ENCODE measurements at places on chromosomes 6 and 20.

GRCh38 chr6:44065443-44066140 is 61.7 kb downstream of the MRPL14 start:
- no peak for DNase-seq

DNA sequence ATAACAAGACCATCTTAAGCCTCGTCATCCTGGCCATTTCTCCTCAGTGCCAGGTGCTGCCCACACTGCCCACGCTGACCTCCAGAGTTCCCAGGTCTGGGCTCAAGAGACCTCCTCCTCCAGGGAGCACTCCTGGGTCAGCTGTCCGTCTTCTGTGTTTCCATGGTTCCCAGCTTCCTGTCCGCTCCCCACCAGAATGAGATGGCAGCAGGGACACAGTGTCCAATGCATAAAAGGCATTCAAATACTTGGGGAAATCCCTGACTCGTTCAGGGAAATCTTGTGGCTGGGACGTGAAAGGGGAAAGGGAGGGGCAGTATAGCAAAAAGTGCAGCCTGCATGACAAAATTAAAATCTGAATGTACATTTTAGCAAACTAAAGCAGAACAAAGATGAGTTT is 54.3 kb downstream of the SLC23A2 start:
- DNase-seq = no peak

DNA sequence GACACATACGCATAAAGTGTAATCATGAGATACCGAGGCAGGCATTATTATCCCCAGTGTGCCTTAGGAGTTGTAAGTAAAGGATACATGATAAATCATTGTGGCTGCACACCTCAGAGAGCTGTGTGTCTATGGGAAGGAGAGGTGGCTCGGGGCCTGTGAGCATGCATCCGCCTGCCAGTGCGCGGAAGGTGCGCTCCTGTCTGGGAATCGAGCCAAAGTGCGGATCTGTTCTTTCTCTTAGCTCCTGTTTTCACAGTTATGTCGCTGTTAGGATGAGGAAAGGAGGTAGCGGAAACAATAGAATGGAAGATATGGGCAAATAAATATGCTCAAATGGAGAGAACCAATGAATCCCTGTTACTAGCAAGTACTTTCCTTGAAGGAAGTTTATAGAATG is 98.0 kb downstream of the ANKRD6 start:
- no peak for DNase-seq

- no peak for DNase-seq
Measured at GRCh38 chr6:116190550-116190949, 63.3 kb downstream of the TSPYL4 start.

GRCh38 chr6:80268865-80269730 is 162.6 kb downstream of the BCKDHB start:
- DNase-seq = no peak

DNA sequence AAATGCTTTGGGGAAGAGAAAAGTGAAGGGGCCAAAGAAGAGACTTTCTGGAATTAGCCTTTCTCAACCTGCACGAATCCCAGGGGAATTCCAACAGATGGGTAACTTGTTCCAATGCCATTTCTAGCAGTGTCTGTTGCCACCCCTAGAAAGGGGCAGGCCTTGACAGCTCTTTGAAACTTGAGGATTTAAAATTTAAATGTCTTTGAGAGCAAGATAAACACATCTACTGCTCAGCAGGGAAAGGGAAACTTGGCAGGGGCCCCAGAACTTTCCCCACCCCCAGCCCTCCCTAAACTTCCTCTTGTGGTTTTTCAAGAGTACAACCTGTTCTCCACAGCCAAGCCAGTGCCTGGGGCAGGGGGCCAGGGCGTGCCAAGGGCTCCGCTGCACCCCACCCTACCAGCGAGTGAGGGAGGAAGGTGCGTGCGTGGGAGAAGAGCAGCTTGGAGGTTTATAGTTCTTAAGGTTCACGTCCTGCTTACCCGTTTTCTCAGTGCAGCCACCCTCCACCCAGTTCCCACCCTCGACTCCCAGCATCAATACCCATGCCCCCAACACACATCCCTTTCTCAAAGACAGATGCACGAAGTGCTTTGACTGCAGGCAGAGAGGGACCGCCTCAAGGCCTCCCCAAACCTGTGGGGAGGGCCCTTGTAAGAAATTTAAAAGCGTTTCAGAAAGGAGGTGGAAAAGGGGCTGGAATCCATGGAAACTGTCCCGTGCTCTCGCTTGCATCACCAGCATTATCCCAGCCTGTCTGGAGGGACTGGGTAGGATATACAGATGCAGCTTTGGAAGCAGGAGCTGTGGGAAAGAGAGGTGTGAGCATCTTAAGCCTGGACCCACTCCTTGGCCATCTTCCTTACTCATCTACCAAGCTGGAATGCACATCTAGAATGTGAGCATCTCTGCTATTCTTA is 4.5 kb upstream of the TAF8 start:
- peak; percentile 63 for DNase-seq

GRCh38 chr20:8664778-8665177 is 404.1 kb upstream of the PLCB4 start:
- no peak for DNase-seq

GRCh38 chr6:140193269-140193668 is 818.8 kb upstream of the CITED2 start:
- DNase-seq = no peak

GRCh38 chr6:9307786-9308185 is 872.4 kb upstream of the SLC35B3 start:
- no peak for DNase-seq

DNA sequence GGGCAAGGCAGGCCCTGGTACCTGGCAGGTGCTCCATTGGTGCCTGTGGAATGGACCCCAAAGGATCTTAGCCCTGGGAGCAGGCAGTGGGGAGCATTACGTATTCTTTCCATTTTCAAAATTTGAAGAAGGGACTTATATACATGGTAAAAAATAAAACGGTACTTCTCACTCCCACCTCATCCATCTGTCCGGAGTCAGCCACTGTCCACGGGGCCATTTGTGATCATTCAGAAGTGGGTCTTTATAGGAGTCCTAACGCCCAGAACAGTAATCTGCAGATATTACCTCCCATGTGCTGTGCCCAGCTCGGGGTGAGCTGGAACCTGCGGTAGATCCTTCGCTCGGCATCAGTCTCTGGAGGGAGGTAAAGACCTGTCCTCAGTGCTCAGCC is 110.4 kb downstream of the SYCP2 start:
- no peak for DNase-seq

- no peak for DNase-seq
Measured at GRCh38 chr20:59948828-59949720, 8.9 kb downstream of the FAM217B start.

DNA sequence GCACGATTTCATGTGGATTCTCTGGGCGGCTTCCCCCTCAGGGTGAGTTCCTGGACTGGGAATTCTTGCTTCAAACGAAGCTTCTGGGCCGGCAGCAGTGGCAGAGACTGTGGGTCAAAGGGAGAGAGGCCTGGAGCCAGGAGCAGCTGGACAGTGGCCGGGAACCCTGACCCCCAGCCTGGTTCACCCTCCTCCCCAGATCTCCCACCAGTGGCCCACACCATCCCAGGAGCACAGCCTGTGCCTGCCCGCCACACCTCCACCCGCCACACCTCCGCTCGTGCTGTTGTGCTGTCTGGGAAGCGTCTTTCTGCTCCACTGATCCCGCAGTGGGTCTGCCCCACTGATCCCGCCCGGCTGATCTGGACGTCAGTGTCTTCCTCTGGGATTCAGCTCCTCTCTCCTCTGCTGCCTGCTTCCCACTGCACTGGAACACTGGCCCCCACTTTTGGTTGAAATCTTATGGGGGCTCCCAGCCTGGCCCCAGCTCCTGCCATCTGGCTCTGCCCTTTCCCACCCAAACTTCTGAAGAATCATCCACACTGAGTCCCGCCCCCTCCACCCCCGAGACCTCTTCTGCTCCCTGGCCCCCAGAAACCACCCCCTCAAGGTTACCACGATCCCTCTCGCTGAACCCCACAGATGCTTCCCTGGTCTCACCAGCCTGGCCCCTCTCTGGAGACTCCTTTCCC is 9.8 kb downstream of the ZBP1 start:
- no peak for DNase-seq

GRCh38 chr6:25287941-25288340 is 8.8 kb downstream of the CARMIL1 start:
- no peak for DNase-seq

DNA sequence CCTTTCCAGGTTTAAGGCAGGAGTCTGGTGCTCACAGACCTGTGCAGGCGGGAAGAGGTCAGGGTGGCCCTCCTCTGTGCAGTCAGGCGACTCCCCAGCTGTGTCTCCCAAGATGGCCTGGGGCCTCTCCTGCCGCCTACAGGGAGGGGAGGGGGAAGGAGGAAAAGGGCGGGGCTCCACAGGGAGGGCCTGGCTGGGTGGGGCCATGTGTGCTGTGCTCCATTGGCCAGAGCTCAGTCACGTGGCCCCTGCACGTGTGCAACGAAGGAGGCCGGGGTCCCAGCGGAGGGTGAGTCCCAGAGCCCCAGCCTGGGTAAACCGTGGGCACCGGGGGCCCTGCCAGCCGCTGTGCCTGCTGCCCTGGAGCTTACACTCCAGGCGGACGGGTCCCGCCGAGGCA is 211.6 kb downstream of the ZDHHC14 start:
- no peak for DNase-seq

DNA sequence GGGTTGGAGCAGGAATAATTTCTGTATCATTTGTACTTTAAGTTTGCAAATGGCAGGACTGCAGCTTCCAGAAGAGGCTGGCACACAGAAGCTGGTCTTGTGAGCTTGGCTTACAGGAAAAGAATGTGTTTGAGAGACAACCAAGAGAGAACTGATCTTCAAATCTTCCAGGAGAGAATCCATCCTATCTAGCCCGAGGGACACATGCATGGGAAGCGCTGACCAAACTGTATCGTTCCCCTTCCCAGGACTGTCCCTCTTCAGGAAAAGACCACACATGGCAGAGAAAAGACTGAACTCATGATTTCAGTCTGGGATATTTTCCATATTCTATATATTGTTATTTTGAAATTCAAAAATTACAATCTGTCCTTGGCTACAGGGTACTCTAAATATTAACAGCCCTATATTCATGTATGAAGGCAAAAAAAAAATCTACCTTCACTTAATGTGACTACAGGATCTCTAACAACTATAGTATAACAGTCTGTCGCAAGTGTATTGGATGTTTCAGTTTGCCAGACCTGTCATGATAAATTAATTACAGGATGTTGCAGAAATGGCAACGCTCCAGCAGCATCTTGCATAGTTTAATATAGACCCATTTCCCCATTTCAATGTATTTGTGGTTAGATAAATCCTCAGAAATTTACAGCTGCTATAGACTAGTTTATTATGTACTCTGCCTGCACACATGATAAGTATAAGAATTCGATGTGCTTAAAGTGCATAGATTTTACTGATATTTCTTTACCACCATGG is 99.4 kb downstream of the MYB start:
- no peak for DNase-seq
